ENCODE measurements at places on chromosomes 2 and 18. TPM values are rescaled to one million over a fixed set of nuclear protein-coding genes. Genes with fewer than 3 reads are reported as not detected.

The ONECUT2 gene
- 0.62 TPM for total RNA-seq

The TWIST2 gene
- 1.2 TPM for total RNA-seq

The DES gene
- total RNA-seq = not detected

The CCDC102B gene
- total RNA-seq = 0.62 TPM

The SERPINB3 gene
- total RNA-seq = not detected

The SLC9A4 gene
- total RNA-seq = 0.07 TPM

The ATG4B gene
- 85.6 TPM for total RNA-seq

The ASTL gene
- total RNA-seq = not detected

The ARID5A gene
- 29.0 TPM for total RNA-seq

GRCh38 chr18:49795612-49796552 lies 17.5 kb downstream of the ACAA2 start:
- DNase-seq = peak; percentile 14

DNA sequence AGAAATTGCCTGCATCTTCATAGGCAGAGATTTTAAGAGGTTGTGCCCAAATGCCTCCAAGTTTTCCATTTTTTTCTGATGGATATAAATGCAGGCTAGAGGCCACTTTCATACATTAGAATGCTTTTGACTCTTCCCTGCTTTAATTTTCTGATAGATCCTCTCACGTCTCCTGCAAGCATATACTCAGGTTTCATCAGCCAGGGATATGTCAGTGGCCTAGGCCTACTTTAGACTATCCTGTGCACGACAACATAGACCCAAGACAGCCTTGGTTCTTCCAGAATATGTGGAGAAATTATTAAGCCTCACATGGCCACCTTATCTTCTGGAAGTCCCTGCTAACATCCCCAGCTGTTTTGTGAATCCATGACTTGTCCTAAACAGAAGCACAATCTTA lies 415.9 kb downstream of the TDRD15 start:
- no peak for DNase-seq

- DNase-seq = no peak
Observed at GRCh38 chr2:45814951-45815621, 163.6 kb downstream of the PRKCE start.

DNA sequence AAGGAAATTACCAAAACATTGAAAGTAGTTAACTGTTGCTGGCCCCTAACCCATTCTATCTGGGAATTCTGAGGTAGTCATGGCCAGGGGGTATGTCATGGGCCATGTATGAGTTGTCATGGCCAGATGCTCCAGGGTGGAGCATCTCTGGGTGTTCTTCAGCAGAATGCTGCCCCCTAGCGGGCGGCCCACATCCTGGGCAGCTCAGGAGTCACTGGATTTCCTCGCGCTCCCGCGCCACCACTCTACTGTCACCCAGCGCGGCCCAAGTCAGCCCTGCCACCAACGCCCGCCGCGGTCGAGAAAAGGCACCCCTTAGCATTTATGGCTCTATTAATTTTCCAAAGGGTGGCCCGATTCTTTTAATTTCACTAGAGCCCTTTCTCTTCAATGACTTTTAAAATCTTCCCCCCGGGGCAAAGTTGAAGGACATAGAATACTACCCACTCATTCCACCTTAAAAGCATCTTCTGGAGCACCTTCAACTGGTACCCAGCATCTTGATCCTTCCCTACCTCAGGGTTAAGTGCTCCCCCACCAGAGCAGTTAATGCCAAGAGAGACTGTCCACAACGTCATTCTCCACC lies 41.6 kb downstream of the PKDCC start:
- peak; percentile 32 for DNase-seq

DNA sequence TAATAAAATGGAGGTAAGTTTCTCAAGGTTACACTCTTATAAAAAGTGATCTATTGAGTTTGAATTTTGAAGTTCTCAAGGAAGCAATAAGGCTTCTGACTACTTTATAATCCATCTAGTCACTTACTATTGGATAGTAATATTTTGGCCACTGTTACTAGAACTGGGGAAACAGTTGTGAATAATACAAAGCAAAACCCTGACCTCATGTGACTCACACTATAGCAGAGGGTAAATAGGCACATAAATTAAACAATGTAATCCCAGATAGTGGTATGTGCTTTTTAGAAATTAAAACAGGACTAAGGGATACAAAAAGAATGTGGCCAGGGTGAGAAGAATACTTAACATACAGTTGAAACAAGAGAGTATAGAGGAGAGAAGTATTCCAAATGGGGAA lies 78.6 kb downstream of the CALCRL start:
- DNase-seq = peak; percentile 85

- DNase-seq = no peak
Observed at GRCh38 chr2:192487636-192488035, 292.9 kb upstream of the TMEFF2 start.

GRCh38 chr18:52903857-52904256 lies 563.9 kb downstream of the DCC start:
- DNase-seq = no peak

- DNase-seq = no peak
Observed at GRCh38 chr2:49950646-49951045, 796.3 kb upstream of the FSHR start.

- DNase-seq = peak; percentile 53
Observed at GRCh38 chr2:207238831-207239701, 73.3 kb upstream of the KLF7 start.

DNA sequence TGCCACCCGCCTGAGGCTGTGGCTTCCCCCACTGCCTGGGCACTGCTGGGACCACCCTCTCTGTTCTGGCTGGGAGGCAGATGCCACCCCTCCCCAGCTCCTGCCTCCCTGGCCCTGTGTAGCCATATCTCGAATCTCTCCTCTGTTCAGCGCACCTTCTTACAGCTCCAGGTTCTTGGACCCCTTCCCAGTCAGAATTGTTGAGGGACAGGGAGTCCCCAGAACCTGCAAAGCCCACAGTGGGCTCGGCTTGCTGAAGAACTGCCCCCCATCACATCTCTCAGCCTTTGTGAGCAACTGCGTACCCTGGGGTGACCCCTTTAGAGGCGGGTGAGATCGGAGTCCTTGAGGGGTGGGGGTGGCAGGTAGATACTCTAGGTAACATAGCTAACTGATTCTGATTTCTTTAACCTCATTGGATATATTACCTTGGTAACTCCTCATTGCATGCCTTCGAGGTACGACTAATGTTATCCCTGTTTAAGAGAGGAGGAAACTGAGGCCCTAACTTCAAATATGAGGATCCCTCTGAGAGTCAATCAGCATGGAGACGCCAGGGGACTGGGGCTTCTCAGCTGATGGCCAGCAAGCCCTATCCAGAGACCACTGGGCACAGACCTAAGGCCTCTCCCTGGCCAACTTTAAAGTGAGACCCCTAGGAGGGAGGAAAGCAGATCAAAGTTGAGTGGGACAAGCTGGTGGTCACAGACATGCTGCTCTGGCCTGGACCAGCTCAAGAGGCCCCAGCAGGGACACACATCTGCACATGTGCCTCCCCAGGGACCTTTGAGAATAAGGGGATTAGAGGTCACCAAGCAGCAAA lies 101.3 kb downstream of the CAPN13 start:
- no peak for DNase-seq

DNA sequence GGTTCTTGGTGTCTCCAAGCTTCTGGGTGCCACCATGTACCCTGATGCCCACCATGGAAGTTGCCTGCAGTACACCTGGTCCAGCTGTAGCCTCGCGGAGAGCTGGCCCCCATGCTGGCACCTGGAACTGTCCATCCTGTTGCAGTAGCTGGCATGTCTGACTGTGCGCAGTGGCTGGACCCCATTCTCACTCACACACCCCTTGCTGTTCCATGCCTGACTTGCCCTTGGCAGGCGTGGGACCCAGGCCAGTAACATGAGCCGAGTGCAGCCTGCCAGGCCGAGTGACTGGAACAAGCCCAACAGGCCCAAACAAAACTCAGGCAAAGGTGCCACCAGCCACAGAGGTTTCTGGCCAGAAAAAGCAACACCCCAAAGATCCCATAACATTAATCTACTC lies 73.8 kb downstream of the NEURL3 start:
- DNase-seq = no peak

- peak; percentile 38 for DNase-seq
Observed at GRCh38 chr2:164565359-164565758, 55.9 kb downstream of the GRB14 start.

DNA sequence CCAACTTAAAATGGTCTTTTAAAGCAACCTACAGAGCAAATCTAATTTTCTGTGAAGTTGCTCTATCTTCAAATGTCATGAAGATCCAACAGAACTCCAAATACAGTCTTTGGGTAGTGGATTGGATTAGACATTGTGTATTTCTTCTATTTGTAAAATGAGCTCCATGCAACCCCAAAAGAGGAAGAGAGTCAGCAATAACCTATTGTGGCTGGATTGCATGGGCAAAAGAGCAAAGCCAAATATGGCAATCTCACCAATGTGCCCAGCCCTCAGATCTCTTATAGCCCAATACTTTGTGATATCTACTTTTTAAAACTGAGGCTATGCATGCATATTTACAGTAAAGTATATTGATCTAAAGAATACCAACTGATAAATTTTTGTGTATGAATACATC lies 146.3 kb downstream of the TXNL1 start:
- DNase-seq = no peak

- DNase-seq = no peak
Observed at GRCh38 chr2:101263377-101263800, 10.7 kb downstream of the CNOT11 start.

DNA sequence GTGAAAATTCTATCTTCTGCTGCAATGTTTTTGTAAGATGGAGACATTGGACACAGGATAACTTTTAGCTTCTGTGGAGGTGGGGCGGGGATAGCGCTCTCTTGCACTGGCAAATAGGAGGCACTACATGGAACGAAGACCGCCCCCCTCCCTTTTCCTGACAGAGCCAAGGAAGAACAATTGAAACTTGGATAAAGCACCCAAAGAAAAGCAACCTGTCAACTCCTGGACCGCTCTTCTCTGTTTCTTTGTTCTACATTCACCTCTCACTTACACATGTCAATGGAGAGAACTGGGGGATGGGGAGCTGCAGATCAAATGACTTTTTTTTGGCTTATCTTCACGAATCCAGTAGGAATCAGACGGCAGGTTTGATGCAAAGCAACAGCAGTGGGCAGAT lies 126.3 kb upstream of the CHAC2 start:
- DNase-seq = no peak

DNA sequence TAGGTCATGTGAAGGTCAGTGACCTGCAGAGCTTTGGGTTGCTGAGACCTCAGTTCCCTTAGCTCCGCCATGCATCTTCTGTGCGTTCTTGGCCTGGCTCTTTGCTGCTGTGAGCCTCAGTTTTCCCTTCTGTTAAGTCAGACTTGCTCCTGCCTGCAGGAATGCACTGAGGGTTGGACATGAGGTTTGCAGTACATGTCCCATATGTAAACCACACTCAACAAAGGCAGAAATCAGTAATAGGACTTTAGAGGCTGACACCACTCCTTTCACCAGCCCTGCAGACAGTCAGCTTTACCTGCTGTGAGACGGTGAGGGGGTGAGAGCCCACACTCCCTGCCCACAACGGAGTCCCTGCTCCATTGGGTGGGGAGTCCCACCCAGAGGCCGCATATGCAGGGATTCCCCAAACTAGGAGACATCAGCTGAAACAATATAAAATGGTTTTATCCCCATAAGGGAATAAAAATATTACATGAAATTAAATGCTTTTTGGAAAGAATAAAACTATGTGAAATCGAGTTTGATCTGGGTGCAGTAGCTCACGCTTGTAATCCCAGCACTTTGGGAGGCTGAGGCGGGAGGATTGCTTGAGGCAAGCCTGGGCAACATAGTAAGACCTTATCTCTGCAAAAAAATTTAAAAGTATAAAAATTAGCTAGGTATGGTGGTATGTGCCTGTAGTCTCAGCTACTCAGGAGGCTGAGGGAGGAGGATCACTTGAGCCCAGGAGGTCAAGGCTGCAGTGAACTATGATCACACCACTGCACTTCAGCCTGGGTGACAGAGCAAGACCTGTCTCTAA lies 55.1 kb downstream of the MYO7B start:
- no peak for DNase-seq

GRCh38 chr2:207926989-207927300 lies 98.4 kb downstream of the PLEKHM3 start:
- DNase-seq = no peak

DNA sequence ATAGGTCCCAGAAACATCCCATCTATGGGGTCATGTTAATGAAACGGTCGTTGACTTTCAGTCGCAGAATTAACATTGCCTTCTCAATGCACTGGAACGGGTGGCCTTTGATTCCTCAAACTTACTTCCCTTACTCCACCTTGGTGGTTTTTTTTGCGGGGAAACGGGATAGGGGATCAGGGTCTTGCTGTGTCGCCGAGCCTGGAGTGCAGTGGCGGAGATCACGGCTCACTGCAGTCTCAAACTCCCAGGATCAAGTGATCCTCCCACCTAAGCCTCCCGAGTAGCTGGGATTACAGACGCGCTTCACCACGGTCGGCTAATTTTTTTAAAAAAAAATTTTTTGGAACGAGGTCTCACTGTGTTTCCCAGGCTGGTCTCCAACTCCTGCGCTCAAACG lies 754 bp downstream of the ATG16L1 start:
- no peak for DNase-seq

- peak; percentile 11 for DNase-seq
Observed at GRCh38 chr2:40281021-40281940, 170.6 kb downstream of the SLC8A1 start.

- no peak for DNase-seq
Observed at GRCh38 chr2:79721061-79721460, 208.2 kb downstream of the CTNNA2 start.

DNA sequence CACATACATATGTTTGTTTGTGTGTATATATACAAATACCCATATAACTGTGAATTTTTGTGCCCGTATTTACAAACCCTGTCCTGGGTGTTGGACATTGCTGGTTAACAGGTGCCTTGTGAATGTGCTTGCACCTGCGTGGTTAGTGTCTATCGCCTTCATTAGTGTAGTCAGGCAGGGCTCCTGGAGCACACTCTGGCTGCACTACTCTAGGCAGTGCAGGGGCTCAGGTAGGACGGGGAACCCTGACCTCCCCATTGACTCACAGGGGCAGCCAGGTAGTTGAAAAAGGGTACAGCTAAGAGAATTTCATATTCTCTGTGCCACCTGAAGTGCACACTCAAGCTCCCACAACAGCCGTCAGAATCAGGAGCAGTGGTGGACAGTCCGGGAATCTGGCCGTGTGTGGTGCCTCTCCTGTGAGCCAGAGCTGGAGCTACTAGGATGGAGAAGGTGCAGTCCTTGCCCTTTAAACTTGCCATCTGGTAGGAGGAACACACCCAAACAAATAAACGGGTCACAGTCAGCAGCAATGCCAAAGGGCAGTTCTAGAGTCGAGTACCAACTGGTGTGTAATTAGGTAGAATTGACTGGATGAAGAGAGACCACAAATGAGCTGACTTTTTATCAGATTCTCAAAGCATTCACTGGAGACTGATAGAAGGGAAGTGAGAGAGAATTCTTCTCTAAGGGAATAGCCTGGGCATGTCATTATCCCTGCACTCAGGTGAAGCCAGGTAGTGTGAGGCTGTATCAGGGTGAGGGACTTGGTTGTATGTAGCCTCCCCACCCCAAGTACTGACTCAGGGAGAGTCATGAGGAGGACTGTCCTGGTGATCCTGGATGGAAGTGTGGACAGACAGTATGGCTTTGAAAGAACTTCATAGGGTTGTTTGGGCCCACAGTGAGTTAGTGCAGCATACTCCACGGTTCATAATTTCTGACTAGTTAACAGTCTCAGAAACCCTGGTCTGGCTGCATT lies 44.1 kb downstream of the FARP2 start:
- no peak for DNase-seq

GRCh38 chr2:27264253-27264752 lies 1.5 kb upstream of the SLC30A3 start:
- peak; percentile 30 for DNase-seq

Measured in endothelial cell of umbilical vein (primary cell).